ENCODE measurements at places on chromosomes 11 and 22.

GRCh38 chr11:2919837-2920236 is 9.4 kb downstream of the PHLDA2 start:
- DNase-seq = no peak

DNA sequence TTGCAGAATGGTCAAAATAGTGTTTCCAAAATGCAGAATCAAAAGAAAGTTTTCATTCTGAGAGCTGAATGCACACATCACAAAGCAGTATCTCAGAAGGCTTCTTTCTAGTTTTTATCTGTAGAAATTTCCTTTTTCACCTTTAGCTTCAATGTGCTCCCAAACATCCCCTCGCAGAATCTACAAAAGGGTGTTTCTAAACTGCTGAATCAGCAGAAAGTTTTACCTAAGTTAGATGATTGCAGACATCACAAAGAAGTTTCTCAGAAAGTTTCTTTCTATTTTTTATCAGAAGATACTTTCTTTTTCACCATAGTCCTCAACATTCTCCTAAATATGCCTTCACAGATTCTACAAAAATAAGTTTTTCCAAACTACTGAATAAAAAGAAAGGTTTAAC is 239.8 kb downstream of the OR4A5 start:
- DNase-seq = no peak

DNA sequence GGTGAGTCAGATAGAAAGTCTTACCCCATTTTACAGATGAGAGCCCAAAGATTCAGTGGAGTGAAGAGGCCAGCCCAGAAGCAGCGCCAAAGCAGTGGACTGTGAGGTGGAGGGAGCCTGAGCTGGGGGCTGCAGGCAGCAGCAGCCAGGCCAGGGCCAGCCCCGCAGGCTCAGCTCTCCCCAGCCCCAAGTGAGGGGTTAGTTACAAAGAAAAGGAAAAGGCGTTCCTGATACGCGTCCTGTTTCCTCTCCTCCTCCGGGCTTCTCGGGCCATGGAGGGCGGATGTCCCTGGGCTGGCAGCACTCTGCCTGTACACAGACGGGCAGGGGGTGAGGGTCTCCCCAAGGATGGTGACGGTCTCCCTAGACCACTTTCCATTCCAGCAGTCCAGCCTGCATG is 44.9 kb downstream of the ARRB1 start:
- no peak for DNase-seq

DNA sequence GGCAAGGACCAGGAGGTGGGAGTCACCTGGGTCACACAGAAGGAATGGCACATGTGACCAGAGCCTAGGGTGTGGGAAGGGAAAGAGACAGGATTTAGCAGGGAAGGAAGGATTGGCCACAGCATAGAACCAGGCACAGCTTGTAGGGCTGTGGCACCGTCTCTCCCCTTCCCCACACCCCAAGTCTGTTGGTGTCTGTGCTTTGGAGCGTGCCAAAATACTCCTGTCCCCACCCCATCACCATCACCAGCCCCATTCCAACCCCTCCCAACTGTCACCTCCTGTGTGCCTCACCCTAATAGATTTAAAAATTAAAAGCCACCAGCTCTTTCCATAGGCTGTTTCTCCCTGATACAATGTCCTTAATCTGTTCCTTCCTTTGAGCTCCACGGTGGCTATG is 18.2 kb downstream of the SGSM1 start:
- DNase-seq = no peak

- no peak for DNase-seq
These were observed 28.2 kb downstream of the GGT5 start for GRCh38 chr22:24216541-24217209.

- DNase-seq = no peak
These were observed 11.7 kb upstream of the MRPL23 start for GRCh38 chr11:1935156-1936071.

DNA sequence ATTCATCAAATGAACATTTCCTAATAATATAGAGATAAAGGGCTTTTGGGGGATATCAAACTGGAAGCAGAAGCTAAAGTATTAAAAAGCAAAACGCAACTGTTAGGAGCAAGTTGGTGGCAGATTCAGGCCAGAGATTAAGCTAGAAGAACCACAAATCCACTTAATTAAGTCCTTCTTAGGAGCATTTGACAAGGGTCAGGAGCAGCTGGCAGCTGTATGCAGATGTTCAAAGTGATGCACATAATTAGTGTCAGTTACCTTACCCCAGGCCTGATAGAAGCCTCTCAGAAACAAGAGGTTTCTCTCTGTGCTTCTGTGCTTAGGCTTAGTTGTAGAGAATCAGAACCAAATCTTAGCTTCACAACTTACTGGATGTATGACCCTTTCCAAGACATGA is 546.5 kb upstream of the ANO5 start:
- no peak for DNase-seq

DNA sequence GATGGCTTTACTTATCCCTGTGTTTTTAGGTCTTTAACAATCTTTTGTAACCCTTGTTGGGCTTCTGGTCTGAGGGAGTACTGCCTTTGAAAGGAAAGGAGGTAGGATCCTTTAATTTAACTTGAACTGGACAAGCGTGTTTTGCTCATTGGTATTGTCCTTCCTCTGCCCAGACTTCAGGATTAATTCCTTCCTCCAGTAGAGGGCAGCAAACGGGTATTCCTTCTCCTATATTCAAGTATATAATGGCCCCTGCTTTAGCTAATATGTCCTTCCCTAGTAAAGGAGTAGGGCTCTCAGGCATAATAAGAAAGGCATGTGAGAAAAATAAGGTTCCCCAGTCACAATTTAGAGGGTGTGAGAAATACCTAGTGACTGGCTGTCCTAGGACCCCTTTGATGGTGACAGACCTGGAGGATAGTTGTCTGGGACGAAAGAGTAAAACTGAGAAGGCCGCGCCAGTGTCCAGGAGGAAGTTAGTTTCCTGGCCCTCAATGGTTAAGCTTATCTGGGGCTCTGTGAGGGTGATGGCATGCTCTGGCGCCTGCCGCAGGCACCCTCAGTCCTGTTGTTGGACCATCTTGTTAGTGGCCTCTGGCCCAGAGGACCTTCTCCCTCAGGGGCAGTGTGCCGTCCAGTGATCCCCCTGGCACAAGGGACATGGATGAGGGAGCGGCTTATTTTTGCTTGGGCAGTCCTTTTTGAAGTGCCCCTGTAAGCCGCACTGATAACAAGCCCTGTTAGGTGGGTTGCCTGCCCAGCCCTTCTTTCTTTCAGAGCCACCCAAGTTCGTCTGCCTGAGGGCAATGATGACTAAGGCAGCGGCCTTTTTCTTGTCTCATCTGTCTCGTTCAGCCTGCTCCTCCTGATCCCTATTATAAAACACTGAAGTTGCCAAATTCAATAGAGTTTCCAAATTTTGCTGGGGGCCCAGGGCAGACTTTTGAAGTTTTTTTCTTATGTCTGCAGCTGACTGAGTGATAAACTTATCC is 51.8 kb downstream of the C11orf71 start:
- peak; percentile 41 for DNase-seq

DNA sequence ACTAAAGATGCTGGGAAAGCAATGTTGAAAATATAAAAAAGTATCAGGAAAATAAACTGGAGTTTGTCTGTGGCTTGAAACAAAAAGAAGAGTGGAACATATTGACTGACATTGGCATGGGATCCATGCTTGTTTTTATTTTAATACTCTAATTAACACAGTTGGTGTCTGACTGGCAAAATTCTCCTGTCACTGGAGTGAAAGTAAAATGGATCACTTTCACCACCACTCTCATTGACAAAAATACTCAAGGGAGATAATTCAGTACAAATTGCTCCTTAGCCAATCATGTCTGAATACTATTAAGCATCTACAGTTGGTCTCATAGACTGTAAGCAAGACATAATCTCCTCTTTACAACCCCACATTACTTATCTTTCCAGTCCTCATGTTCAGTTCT is 101.8 kb downstream of the DCDC1 start:
- no peak for DNase-seq

DNA sequence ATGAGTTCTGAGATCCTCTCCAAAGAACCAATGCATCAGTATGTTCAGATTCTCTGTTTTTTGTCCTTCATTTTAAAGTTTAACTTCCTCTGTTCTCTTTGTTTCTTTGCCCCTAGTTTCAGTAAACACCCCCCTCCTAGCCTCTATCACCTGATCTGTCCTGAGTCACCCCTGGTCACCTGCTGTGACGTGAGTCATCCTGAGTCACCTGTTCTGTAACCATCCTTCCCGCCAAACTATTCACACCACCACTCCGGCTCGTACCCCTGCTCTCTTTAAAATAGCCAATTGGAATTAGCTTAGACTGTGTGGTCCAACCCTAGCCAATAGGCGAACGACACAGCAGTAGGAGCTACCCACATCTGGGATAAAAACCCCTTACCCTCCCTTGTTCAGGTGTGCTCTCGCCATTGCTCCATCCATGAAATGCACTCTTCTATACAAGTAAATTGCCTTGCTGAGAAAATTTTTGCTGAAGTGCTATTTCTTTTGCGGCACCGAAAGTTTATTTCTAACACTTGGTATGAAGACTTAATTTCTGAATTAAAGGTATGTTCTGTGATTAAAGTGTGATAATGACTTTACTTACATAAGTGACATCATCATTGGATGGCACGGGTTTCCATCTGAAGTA is 318.4 kb downstream of the AASDHPPT start:
- DNase-seq = no peak

DNA sequence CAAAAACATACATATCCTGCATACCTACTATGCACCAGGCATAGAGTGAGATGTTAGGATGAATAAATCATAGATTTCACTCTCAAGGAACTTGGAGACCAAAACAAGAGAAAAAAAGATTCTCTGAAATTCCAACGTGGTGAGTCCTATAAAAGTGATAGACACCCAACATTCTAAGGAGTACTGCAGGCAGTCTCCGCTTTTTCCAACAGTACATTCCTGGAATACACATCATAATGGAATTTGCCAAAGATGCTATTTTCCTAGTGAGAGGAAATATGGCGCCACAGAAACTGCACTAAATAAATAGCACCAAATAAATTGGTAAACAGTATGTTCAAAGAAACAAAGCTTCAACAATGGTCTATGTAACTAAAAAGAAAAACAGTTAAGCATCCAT is 6.0 kb downstream of the TMEM123 start:
- DNase-seq = no peak

All from caudate nucleus (tissue), 63 donors.